Lung microvascular endothelial cell (primary cell): ENCODE measurements at places on chromosomes 2 and 18.

GRCh38 chr2:61368687-61369665 lies 101.9 kb downstream of the USP34 start:
- no peak for DNase-seq

DNA sequence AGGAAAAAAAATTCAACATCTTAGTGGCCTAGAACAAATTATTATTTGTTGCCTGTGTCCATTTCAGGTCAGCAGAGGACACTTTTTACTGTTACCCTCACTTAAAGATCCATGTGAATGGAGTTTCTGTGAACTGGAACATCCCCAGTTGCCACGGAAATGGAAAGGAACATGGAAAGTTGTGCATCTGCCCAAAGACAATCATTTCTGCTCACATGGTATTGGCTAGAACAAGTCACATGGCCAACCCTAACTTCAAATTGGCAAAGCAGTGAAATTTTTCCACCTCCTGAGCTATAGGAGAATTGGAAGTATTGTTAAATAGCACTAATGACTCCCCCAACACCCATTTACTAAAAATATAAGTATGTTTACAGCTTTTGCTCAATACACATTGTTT lies 71.2 kb upstream of the CCBE1 start:
- DNase-seq = no peak

DNA sequence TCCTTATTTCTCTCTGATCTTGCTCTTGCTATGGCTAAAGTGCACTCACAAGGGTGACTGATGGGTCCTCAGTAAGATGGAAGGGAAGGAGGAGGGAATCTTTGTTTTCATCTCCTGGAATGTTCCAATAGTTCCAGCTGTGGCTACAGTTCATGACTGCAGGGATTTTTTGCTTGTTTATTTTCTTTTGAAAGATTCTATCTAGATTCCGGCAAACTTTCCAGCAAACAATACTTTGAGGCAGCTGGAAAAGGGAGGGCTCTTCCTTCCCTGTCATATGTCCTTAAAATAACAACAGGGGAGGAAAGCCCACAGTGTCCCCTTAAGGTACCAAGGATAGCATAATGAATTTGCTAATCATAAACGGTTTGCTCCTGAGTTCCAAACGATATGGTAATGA lies 111.3 kb upstream of the SLC14A2 start:
- no peak for DNase-seq

GRCh38 chr18:55249550-55249949 lies 290.3 kb upstream of the CCDC68 start:
- no peak for DNase-seq

DNA sequence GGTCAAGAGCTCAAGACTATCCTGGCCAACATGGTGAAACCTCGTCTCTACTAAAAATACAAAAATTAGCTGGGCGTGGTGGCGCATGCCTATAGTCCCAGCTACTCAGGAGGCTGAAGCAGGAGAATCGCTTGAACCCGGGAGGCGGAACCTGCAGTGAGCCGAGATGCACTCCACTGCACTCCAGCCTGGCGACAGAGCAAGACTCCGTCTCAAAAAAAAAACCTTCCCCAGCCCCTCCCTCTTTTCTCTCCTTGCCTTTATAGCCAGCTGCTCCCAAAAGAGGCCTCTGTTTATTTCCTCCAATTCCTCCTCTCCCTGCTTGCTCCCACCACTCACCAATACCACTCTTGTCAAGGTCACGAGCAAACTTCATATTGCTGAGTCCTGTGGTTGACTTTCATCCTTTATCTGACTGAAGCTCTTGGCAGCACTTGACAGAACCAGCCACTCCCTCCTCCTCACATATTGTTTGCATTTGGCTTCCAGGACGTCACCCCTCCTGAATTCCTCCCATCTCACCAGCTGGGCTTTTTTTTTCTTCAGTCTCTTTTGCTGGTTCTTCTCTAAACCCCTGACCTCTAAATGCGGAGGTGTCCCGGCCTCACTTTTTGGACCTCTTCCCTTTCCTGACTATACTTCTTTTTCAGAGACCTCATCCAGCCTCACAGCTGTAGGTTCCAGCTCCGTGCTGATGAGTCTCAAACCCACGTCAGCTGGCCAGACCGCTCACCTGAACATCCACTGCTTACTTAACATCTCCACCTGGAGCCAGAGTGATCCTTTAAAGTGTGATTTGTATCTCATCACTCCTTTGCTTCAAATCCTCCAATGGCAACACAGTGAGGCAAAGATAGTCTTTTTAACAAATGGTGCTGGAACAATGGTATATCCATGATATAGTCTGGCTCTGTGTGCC lies 84.6 kb upstream of the CAB39 start:
- DNase-seq = peak; percentile 48

DNA sequence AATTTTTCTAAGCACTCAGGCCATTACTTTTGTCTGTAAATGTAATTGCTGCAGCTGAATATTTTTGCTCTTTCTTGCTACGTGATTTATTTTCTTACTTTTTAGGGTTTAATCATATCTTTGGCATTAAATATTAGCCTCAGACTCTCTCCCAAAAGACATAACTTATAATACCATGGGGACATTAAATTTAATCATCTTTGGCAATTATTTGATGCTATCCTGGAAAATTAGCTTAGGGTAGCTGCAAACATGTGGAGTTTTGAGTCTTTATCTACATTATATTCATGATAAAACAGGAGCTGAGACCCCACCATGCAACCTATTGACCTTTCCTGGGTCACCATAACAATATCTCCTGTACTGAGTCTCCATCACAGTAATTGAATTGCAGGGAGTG lies 59.1 kb upstream of the EDAR start:
- DNase-seq = no peak

DNA sequence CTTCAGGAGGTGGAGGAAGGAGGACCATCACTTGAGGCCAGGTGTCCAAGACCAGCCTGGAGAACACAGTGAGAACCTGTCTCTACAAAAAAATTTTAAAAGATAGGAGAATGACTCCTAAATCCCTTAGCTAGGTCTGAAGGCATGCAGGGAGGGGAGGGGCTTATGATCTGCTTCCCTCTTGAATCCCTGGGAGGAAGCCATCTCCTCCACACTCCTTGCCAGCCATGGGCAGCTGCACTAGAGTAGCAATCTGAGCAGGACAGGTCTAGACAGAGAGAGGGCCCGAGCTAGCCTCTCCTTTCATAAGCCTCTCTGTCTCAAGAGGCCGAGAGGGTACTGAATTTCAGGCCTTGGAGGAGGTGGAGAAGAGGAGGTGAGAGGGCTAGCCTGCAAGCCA lies 42.5 kb downstream of the DAPL1 start:
- DNase-seq = no peak

DNA sequence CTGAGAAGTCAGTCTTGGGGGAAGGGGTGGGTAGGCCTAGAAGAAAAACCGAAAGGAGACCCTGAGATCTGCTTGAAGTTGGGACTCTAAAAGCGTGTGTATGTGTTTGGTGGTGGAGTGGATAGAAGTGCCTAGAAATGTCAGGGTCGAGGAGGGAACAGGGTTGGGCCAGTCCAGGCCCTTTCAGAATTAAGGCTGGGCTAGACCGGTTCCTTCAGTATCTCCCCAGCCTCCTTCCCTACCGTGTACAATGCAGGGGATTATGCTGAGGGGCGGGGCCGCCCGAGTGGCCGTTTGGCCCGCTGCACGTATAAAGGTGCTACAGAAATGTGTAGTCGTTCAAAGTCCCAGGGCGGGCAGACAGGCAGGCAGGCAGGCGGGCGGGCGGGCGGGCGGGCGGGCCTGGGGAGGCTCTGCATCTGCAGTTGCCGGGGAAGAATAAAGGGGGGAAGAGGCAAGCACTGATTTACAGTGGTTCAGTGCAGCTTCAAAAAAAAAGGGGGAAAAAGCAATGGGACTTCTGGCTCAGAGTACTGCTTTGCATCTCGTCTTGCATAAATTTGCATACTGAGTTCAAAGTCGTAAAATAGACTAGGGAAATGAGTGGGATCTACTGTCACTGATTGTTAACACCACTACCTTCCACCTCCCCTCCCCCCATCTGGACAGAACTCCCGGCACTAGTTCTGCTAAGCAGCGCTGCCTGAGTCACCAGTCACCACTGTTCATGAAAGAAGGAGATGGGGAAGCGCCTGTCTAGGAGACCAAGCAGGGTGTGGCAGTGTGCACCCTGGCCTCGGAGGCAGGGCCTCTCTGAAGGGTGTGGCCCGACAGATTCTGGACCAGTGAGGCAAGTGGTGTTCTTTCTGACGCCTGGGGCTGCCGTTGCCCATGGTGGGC lies 3.6 kb downstream of the IGFBP2 start:
- no peak for DNase-seq

DNA sequence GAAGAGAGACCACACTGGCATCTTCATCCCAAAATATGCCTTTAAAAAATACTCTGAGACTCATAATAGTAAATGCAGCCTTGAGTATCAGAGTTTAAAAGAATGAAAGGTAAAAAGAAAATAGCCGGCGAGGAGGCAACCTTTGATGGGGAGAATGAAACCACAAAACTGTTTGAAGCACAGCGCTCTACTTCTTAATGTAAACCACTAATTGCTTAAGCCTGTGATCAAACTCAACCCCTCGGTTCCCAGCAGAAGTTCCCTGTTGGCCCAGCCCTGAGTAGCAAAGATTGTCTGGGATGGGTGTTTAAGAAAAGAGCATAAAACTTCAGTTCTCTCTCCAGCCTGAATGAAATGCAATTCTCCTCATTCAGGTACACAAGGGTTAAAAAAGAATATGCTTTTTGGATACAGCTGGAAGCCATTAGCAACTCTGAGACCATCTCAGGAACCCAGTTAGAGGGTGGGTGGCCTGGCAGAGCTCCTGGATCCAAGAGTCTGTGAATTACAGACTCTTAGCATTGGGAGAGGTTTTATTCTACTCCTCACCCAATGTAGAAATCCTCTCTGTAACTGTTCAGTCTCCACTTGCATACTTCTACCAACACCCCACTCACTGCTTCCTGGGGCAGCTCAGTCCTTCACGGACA lies 44.8 kb downstream of the VIT start:
- no peak for DNase-seq

GRCh38 chr2:29448096-29448688 lies 333.0 kb downstream of the CLIP4 start:
- DNase-seq = no peak

- no peak for DNase-seq
These were observed 23.8 kb downstream of the SNORC start for GRCh38 chr2:232893834-232894233.

DNA sequence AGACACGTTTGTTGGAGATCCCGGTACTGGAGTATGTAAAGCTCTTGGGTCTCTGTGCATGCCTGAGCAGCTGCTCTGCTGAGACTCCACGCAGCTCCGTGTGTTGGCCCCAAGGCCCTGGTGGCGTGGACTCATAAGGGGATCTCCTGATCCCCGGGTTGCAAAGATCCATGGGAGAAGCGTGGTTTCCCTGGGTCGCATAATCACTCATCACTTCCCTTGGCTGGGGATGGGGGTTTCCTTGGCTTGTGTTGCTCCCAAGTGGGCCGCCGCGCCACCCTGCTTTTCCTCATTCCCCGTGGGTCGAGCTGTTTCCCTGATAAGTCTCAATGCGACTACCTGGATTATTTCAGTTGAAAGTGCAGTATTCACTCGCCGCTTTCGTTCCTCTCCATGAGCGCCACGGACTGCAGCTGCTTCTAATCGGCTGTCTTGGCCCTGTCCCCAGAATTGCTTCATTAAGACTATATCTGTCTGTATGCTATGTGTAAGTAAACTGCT lies 76.0 kb downstream of the EPC2 start:
- DNase-seq = no peak

DNA sequence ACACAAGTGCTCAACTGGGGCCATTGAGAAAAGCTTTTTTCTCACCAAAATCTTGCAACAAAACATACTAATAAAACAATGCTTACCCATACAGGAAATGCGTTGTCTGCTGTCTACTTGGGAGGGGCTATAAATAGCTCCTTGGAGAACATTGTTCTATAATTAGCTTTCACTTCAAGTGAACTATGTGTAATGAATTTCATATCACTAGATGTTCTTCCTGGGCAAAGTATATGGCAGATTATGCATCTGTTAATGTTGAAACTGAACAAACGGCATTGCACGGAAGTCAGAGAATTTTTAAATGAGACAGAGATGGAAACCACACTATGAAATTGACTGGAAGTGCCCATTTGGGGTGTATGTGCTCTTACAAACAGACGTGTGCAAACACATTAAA lies 6.4 kb upstream of the NPAS2 start:
- DNase-seq = peak; percentile 83

- DNase-seq = peak; percentile 66
These were observed 246.3 kb downstream of the TNS1 start for GRCh38 chr2:217756375-217757107.

GRCh38 chr18:58349650-58350049 lies 279.2 kb downstream of the ALPK2 start:
- DNase-seq = no peak

DNA sequence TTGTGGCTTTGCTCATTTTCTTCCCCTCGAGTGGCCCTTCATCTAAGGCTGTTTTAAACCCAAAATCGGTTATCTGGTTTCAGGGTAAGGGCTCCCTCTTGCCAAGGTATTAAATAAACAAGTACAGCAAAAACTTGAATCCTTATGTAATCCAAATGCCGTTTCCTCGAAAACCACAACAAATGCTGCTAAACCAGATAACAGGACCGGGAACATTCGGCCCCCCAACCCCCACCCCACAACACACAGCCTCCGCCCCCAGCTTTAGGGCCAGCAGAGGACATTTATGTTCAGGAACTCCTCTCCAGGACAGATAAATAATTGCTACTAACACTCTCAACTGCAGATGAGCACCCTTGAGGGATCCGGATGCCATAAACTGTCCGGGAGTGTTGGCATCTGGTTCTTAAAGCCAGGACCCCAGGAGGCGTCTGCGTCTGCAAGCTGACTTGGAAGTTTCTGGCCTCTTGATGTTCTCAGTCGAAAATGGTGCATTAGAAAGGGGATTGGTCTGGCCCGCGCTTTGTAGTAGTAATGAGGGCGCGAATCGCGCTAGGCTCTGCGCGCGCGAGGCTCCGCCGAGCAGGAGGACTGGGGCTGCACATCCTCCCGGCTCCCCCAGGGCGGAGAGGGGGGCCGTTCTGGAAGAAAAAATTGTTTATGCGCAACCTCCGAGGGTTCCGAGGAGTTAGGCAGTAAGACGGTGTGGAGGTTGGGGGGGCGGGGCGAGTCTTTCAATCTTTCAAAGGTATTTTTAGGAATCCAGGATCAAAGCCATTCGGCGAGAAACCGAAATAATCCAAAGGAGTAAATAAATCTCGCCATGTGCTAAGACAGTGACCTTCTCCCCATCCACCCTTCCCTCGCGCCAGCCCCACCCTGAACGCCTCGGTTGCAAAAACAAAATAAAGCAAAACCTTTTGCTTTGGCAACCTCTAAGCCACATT lies 3.9 kb upstream of the ID2 start:
- DNase-seq = peak; percentile 70

GRCh38 chr18:46155641-46156051 lies 51.5 kb downstream of the HAUS1 start:
- DNase-seq = peak; percentile 43

- peak; percentile 67 for DNase-seq
These were observed 156.7 kb downstream of the EVA1A start for GRCh38 chr2:75403991-75404428.

- no peak for DNase-seq
These were observed 17.3 kb upstream of the MTX2 start for GRCh38 chr2:176251928-176252327.

- DNase-seq = no peak
These were observed 342.1 kb downstream of the EIPR1 start for GRCh38 chr2:3035385-3036050.
